ENCODE measurements at places on chromosomes 6 and 20.

DNA sequence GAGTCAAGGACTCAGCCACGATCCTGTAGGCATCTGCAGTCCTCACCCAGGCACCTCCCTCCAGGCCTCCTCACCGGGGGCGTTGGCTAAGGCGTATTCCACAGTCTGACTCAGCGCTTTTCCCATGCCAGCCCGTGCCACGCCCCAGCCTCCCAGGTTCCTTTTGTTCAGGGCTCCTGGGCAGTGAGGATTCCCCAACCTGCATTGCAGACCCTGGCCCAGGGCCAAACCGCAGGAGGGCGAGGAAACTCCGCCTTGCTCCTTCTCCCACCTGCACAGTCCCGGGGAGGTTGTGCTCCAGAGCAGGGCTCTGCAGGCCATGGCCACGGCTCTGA is 202.8 kb upstream of the CST7 start:
- DNase-seq, result no peak

DNA sequence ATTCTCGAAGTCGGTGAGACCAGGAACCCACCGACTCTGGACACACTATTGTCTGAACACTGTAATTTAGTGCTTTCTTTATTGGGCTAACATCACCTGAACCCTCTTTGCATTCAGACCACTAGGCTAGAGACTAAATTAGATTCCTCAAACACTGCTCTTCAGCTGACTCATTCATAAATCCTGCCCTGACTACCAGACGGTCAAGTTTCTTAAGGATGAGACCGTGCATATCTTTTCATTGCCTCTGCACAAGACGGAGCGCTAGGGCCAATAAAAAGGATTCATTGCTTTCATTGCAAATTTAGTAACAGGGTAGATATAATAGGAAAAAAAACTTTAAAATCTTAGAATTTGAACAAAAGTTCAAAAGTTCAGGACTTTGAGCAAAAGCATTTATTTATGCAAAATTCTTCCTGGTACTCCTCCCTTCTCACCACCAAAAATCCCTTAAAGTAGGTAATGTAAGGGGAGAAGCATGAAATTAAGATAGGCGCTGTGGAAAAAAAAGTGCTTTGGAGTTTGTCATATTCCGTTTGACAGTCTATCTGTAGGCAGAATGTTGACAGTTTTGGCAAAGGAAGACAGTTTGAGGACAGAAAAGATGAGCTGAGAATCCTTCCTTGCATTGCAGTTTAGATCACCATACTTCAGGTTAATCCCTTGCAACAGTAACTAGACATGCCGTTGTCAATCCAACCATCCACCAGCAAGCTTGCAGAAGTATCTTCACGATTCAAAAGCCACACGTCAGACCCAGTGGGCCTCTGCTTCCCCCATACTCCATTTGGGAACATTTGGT is 328.6 kb upstream of the JARID2 start:
- no peak for DNase-seq

GRCh38 chr20:38170826-38171674 is 6.0 kb upstream of the TGM2 start:
- DNase-seq, result no peak

DNA sequence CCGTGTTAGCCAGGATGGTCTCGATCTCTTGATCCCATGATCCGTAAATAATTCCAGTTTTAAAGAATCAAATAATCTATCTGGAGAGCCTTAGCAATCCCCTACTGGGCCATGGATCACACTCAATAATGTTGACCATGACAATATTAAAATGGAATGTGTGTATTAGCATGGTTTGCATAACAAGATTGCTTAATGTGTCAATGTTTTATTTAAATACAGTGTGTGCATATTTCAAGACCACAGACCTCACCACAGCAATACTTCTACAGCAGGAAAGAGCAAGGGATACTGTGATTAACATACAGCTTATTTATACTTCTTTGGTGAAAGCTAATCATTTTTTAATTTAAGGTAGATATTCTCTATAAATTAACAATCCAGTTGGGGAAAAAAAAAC is 470.4 kb downstream of the TFAP2B start:
- DNase-seq, result no peak

DNA sequence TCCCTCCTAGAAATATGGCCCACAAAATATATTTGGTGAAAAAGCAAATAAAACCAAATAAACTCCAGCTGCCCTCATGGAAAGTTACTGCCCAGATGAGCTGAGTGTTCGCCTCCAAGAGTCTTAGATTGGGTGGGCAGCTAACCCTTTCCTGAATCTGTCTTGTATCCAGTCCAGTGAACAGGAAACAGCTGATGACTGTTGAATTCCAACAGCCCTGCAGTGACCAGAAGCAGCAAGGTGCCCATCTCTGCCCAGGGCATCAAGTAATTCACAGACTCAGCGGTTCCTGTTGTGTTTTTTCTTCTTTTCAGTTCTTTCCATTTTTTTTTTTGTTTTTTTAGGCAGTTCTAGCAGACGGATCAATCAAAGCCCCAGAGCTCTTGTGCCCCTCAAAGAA is 199.2 kb downstream of the UBE3D start:
- no peak for DNase-seq

DNA sequence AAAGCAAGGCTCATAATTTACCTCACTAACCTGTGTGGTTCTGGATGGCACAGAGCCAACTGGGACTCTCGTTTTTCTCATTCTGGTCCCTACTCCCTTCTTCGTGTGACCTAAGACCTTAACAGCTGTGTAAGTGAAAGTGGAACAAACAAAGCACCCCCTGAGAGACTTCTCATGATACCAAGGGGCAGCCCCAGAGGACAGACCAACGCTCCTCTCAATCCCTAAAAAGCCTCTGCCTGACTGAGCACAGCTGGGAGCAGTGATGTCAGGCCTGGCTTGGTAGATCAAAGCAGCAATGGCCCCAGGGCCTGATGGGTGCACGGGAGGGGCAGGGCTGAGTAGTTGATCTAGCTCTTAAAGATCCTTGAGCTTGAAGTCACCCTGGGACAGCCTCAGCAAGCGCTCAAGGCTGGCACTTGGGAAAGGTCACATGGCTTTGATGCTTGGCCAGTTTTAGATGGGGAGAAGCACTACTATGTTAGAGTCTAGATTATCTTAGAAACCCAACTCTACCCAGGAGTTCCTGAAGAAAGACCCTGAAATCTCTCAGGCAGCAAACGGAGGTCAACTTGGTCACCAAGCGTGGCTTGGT is 16.2 kb upstream of the TGM2 start:
- DNase-seq, result no peak

DNA sequence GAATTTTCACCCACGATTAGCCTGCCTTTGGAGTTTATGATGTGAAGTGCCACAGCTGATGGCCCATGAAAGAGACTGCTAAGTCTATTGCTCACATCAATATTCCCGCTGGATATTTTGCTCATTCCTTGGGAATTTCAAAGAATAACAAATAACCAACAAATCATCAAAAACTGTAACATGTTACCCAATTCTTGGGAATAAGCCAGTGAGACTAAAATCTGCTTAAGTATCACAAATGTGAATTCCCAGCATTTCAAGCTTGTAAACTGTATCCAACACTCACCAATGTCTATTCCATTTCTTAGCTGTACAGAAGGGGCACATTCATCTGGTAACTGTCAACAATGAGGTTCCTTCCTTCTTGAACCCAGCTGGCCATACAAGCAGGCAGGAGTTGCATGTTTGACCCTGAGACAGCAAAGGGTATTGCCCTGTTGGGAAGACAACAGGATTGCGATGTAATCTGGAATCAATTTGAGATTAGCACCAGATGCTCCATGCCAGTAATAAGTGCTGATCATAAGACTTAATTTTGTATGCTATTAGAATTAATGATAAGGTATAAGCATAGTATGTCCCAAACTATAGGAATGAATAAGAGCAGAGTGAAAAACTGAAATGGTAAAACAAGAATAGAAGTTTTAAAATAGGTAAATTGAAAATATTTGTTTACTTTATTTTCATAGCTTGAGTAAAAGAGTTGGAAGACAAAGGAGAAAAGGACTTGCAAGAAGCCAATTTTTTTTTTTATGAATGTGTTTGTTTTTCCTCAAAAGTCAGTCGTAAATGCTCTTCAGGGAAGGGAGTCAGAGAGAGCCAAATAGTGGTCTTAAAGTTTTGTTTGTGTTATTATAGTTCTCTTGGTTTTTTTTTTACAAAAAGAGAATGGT is 58.8 kb downstream of the RSPO3 start:
- no peak for DNase-seq

GRCh38 chr6:113610377-113610988 is 246.7 kb upstream of the MARCKS start:
- DNase-seq, result no peak

DNA sequence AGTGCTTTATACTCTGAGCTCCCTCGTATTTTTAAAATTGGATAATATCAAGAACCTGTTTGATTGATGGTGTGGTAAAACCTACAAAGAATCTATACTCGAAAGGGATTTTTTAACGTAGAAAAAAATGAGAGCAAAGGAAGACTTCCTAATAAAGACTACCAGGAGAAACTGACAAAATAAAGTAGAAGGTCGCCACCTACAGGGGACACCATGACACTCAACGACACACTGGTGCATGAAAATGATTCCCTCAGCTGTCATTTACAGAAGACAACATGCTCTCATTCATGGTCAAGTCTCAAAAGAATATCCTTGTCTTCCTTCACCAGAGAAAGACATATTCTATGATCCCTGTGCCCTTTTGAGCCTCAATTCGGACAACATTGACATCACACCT is 10.1 kb upstream of the NHSL1 start:
- no peak for DNase-seq

DNA sequence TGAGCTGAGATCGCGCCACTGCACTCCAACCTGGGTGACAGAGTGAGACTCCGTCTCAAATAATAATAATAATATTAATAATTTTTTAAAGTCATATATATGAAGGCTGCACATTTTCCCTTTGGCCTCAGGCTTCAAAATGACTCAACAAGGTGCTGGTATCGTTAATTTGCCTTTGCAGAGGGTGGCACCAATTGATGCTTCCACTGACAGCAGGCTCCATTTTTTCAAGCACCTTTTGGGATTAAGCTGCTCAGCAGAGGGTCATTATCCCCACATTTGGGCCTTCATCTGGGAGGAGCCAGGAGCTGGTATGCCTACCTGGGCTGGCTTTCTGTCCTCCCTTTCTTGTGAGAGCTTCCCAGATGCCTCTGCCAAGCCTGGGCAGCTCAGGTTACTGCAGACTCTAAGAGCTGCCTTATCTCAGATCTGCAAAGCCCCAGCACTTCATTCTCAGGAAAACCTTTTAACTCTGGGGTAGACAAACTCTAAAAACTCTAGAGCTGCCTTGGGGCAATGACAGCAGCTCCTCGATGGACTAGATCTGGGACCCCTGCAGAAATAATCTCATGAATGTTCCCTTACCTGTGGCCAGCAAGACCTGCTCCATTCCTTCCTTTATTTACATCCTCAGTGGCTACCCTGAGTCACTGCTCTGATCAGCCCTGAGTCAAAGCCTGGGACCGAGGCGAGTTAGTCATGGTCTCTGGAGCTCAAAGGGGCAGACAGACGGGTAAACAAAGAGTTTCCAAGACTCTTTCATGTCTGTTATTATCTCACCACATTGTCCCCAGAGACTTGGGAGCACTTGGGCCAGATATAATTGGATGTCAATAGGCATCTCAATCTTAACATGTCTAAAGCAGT is 80.0 kb upstream of the EYA2 start:
- no peak for DNase-seq

GRCh38 chr20:63497138-63497945 is 1.5 kb downstream of the EEF1A2 start:
- no peak for DNase-seq

GRCh38 chr6:169316651-169317050 is 63.0 kb upstream of the THBS2 start:
- no peak for DNase-seq

GRCh38 chr6:1971612-1972011 is 273.8 kb downstream of the GMDS start:
- DNase-seq, result no peak

- DNase-seq, result no peak
Observed at GRCh38 chr6:30818391-30818841, 65.9 kb upstream of the DDR1 start.

DNA sequence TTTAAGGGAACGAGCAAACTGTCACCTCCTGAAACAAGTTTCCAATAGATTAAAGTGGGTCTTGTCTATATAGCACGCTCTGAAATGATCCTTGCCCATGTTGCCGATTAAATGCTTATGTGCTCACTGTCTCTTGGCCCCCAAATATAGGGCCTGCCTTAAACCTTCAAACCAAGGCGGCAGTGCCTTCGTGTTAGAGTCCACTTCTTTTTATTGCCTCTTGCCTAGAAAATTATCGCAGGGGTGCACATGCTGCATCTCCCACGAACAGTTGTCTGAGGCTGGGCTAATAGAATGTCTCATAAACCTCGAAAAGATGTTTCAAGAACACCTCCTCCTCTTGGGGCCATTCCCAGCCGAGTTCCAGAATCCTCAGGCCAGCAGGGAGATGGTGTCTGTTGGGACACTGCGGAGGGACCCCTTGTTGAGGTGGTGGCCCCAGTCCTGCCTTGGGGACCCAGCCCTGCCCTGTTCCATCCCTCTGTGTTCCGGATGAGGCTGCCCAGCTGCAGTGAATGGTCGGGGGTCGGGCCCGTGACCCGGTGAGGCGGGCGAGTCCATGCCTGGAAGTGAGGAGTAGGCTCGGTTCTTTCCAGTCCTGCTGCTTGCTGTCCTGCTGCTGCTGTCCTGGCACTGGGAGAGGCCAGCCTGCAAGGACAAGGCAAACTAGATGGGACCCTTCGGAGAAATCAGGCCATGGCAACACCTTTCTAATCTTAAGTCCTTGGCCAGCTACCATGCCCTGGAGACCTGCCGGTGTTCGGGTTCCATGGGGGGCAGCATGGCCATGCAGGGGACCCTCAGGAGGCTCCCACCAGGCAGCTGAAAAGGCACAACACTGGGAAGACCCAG is 34.7 kb upstream of the SLCO4A1 start:
- DNase-seq, result no peak

- no peak for DNase-seq
Observed at GRCh38 chr6:42428326-42429041, 23.2 kb downstream of the TRERF1 start.

DNA sequence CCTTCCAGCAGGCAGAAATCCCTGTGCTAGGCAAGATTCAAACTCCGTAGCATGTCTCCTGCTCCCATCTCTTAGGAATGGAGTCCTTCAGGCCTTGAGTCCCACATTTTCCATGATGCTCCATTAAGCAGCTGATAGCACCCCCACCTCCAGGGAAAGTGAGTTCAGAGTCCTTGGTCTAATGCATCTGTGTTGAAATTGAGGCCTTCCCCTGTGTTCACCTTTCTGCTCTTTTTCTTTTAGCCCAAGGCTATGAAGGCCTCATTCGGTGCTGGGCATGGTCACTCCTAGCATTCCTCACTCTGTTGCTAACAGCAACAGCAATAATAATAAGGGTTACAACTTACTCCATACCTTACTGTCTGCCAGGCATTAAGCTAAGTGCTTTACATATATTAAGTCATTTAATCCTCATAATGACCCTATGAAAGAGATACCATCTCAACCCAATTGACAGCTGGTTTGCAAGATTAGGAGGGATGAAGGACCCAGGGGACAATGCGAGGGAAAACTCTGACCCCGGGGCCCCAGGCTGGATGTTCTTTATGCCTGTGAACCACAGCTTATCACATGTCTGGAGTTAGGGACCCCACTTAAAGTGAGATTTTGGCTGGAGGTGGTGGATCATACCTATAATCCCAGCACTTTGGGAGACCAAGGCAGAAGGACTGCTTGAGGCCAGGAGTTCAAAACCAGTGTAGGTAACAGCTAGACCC is 17.5 kb upstream of the PANK2 start:
- no peak for DNase-seq

GRCh38 chr20:3010985-3011723 is 32.3 kb upstream of the GNRH2 start:
- no peak for DNase-seq

Data from stimulated activated CD8-positive, alpha-beta memory T cell treated with anti-CD3 and anti-CD28 coated beads, Interleukin-4, amount 100 ng/mL, for 1 hour (primary cell).